Stimulated activated CD4-positive, alpha-beta T cell treated with anti-CD3 and anti-CD28 coated beads, Interleukin-12 subunit alpha, Interleukin-12 subunit beta, amount 100 ng/mL, for 24 hours (primary cell): ENCODE measurements at places on chromosomes 2 and 18.

DNA sequence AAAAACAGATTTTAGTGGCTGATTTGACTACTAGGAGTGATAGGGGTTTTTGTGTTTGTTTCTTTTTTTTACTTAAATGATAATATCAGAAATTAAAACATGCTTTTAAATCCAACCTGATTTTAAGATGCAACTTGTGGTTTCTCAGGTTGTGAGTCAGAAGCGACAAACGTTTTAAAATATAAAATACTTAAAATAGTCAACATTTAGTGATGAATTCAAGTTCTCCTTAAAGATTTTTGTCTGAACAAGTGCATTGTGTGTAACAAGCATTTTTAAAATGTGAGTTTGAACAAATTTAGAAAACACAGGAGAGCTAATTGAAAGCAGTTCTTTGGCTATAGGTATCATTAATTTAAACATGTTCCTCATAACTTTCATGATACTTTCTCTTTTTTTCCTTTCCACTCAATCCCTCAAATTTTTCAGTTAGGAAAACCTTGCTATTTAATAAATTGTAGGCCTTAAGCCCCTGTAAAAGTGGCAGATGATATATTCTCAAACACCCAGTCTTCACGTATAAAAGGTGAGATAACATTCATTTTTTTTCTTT is 3.6 kb downstream of the TBR1 start:
- no peak for DNase-seq

DNA sequence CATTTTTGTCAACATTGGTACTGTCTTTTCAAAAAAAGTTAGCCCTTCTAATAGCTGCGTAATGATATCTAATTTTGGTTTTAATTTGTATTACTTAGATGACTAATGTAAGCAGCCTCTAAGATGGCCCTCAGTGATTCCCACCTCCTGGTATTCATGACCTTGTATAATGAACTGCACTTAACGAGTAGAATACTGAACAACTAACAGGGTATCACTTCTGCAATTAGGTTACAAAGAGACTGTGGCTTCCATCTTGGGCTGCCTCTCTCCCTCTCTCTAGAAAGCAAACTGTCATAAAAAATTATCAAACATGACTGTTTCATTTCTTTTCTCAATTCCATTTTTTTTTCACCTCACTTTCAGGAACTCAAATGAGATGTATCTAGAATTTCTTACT is 120.9 kb downstream of the RNF152 start:
- no peak for DNase-seq

DNA sequence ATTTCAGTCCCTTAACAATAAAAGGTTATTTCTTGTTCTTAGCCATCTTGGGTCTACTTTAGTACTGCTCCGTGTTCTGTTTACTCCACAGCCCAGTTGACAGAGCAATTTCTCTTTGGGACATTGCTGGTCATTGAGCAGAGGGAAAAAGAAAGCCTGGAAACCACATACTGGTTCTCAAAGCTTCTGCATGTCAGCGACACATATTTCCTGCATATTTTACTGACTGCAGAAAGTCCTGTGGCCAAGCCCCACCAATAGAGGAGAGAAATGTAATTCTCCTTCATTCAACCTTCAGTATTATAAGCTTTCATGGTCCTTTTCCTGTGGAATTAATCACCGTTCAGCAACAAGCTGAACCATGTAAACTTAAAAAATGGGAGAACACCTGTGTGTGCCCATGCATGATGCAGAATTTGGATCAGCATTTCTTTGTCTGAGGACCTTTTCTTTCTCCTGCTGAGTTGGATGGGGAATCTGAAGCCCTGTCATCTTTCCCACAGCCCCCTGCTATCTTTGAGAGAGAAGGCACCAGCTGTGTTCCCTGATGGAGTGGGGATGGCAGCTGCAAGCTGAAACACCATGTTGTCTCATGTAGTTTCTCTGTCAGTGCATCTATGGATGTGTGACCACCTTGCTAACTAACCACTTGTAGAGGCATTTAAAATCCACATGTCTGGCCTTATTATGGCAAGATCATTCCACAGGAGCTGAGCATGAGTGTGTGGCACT is 431.6 kb downstream of the MEIS1 start:
- DNase-seq, result no peak

- DNase-seq, result no peak
These were observed 30.9 kb downstream of the LPIN2 start for GRCh38 chr18:2982022-2982421.

- DNase-seq, result no peak
These were observed 6.0 kb downstream of the EN1 start for GRCh38 chr2:118841450-118841827.

DNA sequence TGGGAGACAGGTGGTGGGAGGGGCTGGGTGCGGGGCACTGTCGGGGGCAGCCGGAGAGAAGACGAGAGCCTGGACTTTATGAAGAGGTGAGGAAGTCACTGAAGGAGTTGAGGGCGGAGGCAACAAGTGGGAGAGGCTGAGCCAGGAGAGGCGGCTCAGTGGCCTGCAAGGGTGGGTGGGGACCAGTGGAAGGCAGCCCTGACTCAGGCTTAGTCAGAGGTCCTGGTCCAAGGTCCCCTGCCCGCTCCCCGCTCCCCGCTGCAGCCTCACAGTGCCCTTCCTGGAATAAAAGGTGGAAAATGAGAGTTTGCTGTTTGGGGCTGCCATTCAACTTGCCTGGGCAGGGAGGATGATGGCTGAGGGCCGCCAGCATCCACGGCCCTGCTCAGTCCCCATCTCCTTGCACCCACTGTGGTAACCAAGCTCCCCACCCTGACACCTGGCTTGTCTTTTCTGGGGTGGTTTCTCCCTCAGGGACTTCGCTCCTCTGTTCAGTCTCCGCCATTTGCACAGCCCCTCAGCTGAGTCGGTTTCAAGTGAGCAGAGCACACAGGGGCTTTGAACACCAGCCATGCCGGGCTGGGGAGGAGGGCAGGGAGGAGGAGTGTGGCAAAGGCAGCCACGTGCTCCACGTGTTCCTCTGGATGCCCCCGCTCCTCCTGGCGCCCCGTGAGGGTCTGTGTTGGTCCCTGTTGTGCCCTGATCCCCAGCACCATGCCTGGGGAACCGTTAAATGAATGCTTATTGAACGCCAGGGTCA is 13.7 kb upstream of the RALB start:
- no peak for DNase-seq
